ENCODE measurements at places on chromosomes 3 and 15. TPM values are rescaled to one million over a fixed set of nuclear protein-coding genes. Genes with fewer than 3 reads are reported as not detected.

C3orf49 gene
- total RNA-seq, result not detected

CISH gene
- 400 TPM for total RNA-seq

U2SURP gene
- total RNA-seq, result 134 TPM

NANOGP8 gene
- total RNA-seq, result not detected

MAGEL2 gene
- not detected for total RNA-seq

SCAANT1 gene
- 1.8 TPM for total RNA-seq

PLA2G4D gene
- total RNA-seq, result not detected

MME gene
- 0.06 TPM for total RNA-seq

PLSCR5 gene
- total RNA-seq, result not detected

SKOR1 gene
- total RNA-seq, result 0.89 TPM

GNAT1 gene
- not detected for total RNA-seq

CSPG4 gene
- total RNA-seq, result not detected

PATL2 gene
- total RNA-seq, result 55.2 TPM

MYZAP gene
- not detected for total RNA-seq

ARHGAP11A gene
- 108 TPM for total RNA-seq

LMLN gene
- 8.2 TPM for total RNA-seq

LINGO1 gene
- not detected for total RNA-seq

SIDT1 gene
- 50.6 TPM for total RNA-seq

SORD gene
- 10.2 TPM for total RNA-seq

GOLGA6D gene
- total RNA-seq, result not detected

Data from activated naive CD8-positive, alpha-beta T cell treated with anti-CD3 and anti-CD28 coated beads, Interleukin-2, amount 10 ng/mL, durations not matched to agents 7 days and 5 days (primary cell).